ENCODE measurements at places on chromosomes 1 and 21.

DNA sequence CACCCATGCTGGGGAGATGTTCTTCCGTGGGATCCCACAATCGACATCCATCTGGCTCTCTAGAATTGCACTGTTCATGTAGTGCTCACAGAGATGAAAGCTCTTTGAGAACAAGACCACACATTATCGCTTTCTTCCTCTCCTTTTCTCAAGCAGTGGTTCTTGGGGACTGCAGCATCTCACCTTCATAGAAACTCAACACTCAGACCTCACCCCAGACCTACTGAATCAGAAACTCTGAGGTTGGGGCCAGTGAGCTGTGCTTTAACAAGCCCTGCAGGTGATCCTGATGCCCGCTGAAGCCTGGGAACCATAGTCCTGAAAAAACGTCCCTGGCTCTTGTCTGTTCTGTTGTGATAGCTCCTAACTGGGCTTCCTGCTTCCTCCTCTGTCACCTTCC is 251.3 kb upstream of the FGGY start:
- no peak for DNase-seq

- DNase-seq = no peak
These were observed 30.2 kb downstream of the LPAR3 start for GRCh38 chr1:84862810-84863251.

- no peak for DNase-seq
These were observed 347.6 kb downstream of the PTPRC start for GRCh38 chr1:198986442-198986841.

- no peak for DNase-seq
These were observed 27.3 kb downstream of the VANGL2 start for GRCh38 chr1:160427625-160428024.

GRCh38 chr1:24110642-24111261 is 1.2 kb downstream of the MYOM3 start:
- DNase-seq = no peak

GRCh38 chr1:70760154-70760553 is 287.5 kb downstream of the PTGER3 start:
- DNase-seq = no peak

- peak; percentile 47 for DNase-seq
These were observed 746 bp upstream of the LAMC1 start for GRCh38 chr1:183022202-183023145.

DNA sequence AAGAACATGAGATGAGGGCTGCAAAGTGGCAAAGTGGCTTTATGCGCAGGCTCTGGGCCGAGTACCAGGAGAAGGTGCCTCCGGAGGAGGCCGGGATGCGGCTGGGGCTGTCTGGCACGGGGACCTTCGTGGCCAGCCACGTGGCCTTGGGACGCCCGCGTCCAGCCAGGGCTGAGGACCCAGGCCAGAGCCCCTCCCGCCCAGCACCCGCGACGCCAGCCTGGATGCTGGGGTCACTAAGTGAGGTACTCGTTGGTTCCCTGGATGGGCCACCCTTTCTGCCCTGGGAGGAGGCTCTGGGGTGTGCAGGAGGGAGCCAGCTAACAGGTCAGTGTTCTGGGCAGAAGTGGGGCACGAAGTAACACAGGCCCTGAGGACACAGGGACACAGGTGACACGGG is 12.6 kb downstream of the SCNN1D start:
- DNase-seq = no peak

- no peak for DNase-seq
These were observed 111.2 kb upstream of the ADGRL2 start for GRCh38 chr1:81689531-81689941.

DNA sequence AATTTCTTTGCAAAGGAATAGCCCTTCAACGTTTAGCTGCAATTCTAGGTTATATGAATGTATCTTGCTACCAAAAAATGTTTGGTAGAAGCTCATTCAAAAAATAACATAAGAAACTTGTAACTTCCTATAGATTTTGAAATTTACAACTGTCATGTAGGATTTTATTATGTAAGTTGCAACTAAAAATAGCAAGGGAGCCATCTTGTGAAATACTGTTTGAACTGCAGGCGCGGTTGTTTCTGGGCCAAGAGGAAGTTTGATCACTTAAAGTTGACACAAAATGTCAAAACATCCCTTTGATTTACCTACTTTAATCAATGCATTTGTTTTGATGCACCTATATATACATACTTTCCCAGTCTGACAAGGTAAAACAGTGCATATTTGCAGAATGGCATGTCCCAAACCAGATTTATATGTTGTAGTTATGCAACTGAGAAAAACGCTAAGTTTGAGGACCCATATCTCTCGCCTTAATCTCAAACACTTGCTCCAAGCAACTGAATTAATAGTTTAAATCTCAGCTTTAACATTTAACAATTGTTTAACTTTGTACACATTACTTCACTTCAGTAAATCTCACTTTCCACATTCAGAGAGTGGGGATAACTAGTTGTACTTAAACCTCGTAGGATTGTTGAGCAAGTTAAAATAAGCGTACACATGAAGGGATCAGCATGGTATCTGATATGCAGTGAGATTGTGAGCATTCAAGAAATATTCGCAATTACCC is 63.9 kb downstream of the KCNK2 start:
- DNase-seq = no peak

DNA sequence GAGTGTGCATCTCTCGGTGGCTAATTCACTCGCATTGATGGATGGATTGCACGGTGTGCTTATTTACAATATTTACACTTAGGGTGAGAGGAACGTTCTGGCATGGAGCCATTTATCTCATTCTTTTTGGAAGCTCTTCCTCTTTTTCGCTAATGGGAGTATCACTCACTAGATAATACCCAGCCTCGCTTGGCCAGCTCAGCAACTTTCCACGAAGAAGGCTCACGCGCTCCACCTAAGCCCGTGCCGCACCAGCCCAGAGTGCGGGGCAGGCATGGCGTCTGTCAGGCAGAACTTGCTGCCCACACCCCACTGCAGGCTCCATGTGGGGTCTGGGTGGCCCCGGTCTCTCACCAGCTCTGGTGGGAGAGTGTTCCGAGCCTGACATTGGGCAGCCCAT is 484.9 kb downstream of the NPHP4 start:
- no peak for DNase-seq

GRCh38 chr21:45322231-45322959 is 34.7 kb upstream of the POFUT2 start:
- peak; percentile 35 for DNase-seq

GRCh38 chr1:15957221-15958095 is 18.4 kb downstream of the ZBTB17 start:
- DNase-seq = peak; percentile 22

DNA sequence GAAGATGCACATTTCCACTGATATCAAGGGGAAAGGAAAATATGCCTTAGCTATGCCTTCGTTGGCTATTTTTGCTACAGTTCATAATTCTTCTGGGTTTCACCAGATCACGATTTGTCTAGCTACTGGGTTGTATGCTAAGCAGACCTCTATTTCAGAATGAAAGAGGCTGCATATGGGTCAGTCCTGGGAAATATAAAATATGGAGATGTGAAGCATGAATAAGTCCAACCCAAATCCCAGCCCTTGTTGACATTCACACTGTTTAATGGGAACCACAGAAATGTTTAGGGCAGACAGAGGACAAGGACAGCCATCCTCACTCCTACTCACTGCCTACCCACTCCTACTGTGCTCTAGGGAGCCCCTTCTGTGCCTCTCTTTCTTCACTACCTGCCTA is 343.2 kb upstream of the CAMK1G start:
- no peak for DNase-seq

DNA sequence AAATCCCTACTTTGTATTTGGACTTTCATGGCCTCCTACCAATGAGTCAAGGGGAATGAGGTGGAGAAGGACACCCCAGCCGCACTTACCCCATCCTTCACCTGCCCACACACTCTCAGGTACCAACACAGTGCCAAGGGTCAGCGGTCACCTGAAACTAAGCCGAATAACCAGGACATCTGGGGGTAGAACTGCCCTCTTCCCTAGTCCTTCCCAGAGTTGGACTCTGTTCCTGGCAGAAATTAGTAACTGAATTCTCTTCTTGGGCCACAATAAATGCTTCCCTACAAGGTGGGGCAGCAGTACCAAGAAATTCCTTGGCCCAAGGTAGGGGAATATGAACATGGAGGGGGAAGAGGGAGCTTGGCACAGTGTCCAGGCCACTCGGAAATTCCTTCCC is 7.3 kb downstream of the SLC45A3 start:
- DNase-seq = no peak

GRCh38 chr1:55234016-55234415 is 18.9 kb upstream of the USP24 start:
- no peak for DNase-seq

DNA sequence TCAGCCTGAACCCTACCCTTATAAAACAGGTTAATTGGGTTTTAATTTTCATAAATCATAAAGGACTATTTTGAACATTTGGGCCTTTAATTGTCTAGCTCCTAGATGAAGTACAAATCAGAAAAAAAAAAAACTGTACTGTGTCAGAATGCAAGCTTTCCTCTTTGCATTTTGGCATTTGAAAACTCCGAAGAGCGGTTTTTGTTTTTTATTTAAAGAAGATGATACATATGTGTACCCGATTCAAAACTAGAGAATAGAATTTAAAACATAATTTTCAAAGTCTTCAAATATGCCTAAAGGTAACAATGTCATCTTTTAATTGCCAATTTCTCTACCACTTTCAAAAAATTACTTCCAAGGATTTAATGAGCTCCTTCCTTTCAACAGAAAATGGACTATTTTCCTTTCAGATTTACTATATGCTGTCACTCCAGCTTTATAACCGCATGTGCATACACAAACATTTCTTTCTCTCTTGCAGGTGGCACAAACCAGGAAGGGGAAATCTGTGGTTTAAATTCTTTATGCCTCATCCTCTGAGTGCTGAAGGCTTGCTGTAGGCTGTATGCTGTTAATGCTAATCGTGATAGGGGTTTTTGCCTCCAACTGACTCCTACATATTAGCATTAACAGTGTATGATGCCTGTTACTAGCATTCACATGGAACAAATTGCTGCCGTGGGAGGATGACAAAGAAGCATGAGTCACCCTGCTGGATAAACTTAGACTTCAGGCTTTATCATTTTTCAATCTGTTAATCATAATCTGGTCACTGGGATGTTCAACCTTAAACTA is 33.7 kb downstream of the MRPL39 start:
- no peak for DNase-seq

DNA sequence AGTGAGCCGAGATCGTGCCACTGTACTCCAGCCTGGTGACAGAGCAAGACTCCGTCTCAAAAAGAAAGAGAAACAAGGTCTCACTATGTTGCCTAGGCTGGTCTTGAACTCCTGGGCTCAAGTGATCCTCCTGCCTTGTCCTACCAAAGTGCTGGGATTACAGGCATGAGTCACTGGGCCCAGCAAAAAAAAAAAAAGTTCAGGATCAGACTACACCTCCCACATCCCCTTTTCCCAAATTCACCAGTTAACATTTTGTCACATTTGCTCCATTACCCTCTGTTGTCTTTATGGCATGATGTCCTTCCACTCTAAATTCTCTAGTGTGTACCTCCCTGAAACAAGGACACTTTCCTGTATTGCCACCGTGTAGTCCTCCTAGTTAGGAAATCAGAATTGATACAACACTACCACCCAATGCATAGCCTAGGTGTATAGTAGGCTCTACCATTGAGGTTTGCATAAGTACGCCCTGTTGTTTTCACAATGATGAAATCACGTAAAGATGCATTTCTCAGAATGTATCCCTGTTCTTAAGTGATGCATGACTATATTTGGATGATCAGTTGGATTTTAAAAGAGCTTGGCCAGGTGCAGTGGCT is 10.7 kb downstream of the SPEN start:
- DNase-seq = no peak

- no peak for DNase-seq
These were observed 152.5 kb downstream of the ZNF648 start for GRCh38 chr1:181909010-181909409.

- no peak for DNase-seq
These were observed 318.2 kb upstream of the PLXNA2 start for GRCh38 chr1:208562151-208562960.

- no peak for DNase-seq
These were observed 106.9 kb upstream of the PTGFR start for GRCh38 chr1:78383923-78384322.

DNA sequence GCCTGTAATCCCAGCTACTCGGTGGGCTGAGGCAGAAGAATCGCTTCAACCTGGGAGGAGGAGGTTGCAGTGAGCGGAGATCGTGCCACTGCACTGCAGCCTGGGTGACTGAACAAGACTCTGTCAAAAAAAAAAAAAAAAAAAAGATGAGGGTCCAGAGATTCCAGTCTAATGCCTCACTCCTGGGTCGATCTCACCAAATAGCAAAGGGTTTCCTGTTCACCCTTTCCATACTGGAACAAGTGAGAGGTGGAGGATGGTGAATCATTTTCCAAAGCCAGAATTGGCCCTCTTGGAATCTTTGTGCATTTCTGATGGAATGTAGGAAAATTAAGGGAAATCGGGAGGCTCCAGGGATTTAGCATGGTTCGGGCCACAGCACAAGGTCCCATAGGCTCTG is 58.1 kb upstream of the ZNF648 start:
- DNase-seq = no peak

DNA sequence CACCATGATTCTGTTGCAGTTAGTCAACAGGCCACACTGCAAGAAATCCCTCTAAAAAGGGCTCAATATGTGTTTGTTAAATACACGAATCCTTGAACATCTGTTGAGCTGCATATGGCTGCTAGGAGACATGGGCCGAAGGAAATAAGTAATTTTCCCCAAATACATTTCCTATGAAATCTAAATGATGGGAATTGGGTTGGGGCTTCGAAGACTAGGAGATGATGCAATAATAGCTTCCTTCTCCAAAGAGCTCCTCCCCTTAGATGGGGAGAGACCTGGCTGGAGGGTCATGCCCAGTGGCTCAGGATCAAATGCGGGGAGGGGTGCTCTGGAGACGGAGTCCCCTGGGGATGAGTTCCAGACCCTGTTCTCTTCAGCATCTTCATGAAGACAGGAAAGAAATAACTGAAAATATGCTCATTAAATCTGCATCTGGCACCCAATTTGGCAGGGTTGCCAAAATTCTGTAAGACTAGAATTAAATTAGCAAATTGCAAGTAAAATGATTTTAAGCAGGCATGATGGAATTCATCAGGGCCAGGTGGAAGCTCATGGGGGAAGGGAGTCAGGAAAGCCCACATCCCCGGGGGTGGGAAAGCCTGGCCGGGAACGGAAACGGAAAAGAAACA is 165.0 kb upstream of the EDN2 start:
- DNase-seq = no peak

GRCh38 chr1:44067266-44068250 is 36.3 kb upstream of the SLC6A9 start:
- no peak for DNase-seq

GRCh38 chr1:200885623-200886402 is 8.9 kb upstream of the INAVA start:
- DNase-seq = no peak

DNA sequence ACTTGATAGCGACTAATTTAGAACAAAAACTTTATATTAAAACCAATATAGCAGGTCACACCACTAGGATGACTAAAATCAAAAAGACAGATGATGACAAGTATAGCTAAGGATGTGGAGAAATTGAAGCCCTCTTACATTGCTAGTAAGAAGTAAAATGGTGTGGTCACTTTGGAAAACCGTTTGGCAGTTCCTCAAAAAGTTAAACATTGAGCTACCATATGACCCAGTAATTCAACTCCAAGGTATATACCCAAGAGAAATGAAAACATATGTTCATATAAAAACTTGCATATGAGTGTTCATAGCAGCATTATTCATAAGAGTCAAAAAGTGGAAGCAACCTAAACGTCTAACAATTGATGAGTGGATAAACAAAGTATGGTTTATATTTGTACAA is 13.0 kb upstream of the SERINC2 start:
- no peak for DNase-seq

GRCh38 chr1:101902199-101902598 is 94.5 kb downstream of the OLFM3 start:
- DNase-seq = peak; percentile 50
